ENCODE measurements at places on chromosomes 13 and 19.

DNA sequence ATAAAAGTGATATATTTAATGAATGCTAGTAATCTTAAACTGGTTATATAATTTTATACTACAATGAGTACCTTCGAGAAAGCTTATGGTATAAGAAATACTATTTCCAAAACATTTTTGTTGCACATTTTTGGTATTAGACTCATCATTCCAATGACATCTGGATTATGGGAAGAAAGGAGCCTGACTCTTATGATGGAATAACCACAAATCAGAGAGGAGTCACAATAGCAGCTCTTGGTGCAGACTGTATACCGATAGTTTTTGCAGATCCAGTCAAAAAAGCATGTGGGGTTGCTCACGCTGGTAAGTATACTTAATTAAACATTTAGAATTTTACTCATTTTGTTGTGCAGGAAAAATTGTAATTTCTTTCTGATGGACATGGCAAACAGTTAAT, 3.9 kb downstream of the LACC1 start:
- no peak for DNase-seq

DNA sequence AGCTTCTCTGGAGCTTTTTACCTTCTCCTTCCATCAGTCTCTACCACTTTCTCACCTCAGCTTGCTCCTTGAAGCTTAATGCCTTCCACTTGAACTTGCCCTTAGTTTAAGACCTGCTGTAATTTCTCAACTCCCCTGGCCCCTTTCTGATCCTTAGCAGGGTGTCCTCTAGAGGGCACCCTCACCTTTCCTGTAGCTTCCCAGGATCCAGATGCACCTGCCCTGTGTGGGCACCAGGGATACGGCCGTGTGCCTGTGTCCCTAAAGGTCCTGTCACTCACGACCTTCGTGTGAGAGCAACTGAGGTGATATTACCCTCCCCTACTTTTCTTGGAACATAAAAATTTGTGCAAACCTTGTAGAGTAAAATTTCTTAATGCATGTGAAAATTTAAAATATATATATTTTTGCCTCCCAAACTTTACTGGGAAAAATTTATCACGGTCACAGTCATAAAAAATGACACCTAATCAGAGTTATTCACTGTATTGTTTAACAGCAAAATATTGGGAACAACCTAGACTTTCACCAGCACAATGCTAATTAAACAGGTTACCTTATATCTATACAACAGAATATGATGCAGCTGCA, 46.4 kb downstream of the PSG3 start:
- DNase-seq: no peak

GRCh38 chr13:38967446-38967845, 23.2 kb downstream of the STOML3 start:
- DNase-seq: no peak

DNA sequence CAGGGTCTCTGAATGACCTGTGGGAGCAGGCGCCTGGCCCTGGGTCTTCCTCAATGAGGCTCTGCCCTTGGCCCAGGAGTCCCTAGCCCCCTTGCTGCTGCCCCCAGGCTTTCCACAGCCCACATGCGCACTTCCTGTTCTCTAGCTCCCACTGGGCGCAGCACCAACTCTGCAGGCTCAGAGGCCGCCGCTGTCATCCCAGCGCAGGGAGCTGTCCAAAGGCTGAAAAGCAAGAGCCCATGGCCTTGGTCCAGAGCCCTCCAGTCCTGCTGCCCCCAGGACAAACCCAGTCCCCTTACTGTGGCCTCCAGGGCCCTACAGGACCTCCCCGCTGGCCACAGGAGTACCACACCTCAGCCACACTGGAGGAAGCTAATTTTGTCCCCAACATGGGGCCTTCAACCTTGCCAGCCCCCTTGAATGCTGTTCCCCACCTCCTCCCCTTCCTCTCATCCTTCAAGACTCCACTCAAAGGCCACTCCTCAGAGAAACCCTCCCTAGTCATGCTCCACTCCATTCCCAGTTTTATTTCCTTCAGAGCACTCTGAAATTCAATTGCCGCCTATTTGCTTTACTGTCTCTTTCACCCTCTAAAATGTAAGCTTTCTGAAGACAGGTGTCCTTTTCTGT, 8.0 kb upstream of the POU2F2 start:
- no peak for DNase-seq

DNA sequence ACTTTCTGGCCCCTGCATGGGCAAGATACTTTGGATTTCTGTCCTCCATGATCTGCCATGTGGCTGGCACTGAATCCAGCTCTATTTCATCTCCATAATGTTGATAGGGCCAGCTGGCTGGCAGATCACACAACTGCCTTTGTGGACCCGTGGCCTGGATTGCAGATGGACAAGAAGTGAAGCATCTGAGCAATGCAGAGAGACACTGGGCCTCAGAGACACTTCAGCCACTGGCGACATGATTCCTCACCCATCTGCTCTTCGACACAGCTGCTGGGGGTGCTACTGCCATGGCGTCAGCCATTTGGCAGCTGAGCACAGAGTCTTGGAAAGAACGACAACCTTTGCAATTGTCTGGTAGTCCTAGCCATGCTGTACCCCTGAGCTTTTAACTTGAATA, 79.5 kb upstream of the MYO16 start:
- DNase-seq: peak; percentile 12

DNA sequence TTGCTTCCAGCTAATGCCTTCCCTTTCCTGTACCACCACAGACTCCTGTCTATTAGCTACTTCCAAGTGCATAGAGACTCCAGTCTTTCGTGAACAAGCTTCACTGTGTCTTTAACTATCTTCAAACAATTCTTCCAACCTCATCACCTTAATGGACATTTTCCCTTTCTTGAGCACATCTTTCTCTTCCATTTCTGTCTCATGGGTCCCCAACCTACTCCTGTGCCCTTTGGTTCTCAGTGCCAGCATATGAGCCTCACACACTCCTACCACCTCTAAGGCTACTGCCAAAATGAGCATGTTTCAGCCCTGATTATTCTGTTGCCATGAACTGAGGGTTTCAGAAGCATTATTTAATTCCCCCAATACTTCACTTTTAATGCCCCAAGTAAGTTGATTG, 360.3 kb downstream of the GPC5 start:
- no peak for DNase-seq

GRCh38 chr13:90492872-90493271, 854.6 kb upstream of the MIR17HG start:
- no peak for DNase-seq

DNA sequence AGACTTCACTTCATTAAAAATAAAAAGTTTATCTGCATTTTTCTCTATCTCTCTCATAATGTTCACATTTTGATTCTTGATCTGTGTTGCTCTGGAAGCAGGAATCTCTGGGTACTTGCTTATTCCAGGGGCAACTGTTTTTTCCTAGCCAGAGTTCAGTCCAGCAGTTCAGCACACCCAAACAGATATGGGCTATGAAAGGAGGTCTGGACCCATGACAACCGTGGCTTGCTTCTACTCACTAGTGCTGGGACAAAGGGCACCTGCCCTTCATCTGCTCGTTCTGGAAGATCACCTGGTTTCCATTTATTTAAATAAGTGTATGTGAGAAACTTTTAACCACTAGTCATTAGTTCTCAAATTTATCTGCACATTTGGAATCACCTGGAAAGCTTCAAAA, 36.0 kb downstream of the POLR1D start:
- DNase-seq: no peak

DNA sequence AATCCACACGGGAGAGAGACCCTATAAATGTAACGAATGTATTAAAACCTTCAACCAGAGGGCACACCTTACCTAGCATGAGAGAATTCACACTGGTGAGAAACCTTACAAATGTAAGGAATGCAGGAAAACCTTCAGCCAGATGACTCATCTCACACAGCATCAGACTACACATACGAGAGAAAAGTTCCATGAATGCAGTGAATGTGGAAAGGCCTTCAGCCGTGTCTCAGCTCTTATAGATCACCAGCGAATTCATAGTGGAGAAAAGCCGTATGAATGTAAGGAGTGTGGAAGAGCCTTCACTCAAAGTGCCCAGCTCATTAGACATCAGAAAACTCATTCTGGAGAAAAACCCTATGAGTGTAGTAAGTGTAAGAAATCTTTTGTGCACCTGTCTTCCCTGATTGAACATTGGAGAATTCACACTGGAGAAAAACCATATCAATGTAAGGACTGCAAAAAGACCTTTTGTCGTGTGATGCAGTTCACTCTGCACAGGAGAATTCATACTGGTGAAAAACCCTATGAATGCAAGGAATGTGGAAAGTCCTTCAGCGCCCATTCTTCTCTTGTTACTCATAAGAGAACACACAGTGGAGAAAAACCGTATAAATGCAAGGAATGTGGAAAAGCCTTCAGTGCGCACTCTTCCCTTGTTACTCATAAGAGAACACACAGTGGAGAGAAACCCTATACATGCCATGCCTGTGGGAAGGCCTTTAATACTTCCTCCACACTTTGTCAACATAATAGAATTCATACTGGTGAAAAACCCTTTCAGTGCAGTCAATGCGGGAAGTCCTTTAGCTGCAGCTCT, 16.0 kb downstream of the ZNF582 start:
- DNase-seq: no peak

DNA sequence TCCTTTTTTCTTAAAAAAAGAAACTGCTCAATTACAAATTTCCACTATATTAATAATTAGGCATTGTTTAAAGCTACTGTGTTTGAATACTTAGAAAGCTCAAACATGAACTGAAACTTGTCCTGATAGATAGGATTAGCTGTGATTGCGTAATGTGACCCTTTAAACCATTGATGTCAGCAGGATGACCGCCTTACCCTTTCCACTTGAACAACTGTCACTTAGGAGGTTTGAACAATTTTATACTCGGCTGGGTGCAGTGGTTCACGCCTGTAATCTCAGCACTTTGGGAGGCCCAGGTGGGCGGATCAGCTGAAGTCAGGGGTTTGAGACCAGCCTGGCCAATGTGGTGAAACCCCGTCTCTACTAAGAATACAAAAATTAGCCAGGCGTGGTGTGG, 2.9 kb downstream of the LAMP1 start:
- no peak for DNase-seq

- DNase-seq: no peak
These were observed 365.5 kb downstream of the PCDH9 start for GRCh38 chr13:66864627-66865026.

DNA sequence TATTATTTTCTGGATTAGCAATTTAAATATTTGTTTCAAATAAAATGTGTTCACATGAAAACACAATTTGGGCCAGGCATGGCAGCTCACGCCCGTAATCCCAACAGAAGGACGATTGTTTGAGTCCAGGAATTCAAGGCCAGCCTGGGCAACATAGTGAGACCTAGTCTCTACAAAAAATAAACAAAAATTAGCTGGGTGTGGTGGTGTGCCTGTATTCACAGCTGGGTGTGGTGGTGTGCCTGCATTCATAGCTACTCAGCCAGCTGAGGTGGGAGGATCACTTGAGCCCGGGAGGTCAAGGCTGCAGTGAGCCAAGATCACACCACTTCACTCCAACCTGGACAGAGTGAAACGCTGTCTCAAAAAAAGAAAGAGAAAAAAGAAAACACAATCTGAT, 46.4 kb downstream of the KPNA3 start:
- DNase-seq: no peak

- DNase-seq: no peak
These were observed 159.1 kb downstream of the DLEU7 start for GRCh38 chr13:50684366-50684765.

- no peak for DNase-seq
These were observed 18.8 kb upstream of the TNFRSF19 start for GRCh38 chr13:23551213-23552008.

DNA sequence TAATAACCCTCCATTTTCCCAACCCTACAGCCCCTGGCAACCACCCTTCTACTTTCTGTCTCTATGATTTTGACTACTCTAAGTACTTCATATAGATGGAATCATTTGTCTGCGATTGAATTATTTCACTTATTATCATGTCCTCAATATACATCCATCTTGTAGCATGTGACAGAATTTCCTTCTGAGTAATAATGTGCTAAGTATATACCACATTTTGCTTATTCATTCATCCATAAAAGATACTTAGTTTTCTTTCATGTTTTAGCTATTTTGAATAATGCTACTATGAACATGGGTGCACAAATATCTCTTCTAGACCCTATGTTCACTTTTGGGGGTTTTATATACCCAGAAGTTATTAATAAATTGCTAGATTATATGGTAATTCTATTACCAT, 17.4 kb upstream of the NDFIP2 start:
- DNase-seq: no peak

All from hypothalamus (tissue), 51 donors.